Adrenal gland (tissue), 19 donors: ENCODE measurements at places on chromosomes 5 and 9.

DNA sequence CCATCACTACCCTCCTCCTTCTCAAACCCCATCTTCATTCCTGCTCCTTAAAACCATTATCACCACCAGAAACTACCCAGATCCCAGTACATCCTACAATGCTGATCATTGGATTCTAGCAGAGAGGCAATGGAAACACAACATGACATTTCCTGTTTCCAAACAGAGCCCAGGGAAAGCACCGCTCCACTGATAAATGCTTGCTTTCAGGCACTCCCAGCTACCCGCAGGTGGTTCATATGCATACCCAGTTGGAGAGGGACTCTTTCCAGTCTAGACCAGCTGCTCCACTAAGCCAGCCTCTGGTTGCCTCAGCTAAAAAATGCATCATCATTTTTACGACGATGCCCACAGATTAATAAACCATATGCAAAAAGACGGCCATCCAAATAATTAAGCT lies 39.2 kb upstream of the ACO1 start:
- no peak for DNase-seq

GRCh38 chr5:17989567-17990563 lies 355.6 kb downstream of the TAF11L14 start:
- DNase-seq: no peak

DNA sequence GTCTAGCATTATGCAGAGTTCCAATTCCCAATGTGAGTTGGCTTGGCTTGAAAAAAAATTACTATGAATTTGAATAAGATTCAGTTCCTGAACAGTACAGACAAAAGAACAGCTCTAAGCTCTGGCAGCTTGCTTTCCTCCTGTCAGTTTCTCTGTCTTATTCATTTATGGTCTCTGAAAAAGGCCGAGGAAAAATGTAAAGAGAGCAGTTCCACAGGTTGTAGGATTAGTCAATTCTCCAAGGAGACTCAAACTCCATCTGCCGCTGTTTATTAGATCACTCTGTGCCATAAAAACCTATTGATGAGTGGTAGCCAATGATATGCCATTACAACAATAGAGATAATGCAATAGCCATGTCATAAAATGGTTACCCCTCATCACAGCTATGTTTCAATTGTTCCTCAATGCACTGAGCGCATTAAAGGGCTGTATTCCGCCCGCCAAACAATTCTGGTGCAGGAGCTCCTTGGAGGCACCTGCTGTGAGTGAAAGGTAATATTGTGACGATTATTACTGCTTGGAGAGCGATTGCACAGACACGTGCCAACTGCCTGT lies 188.2 kb downstream of the ARRDC3 start:
- no peak for DNase-seq

DNA sequence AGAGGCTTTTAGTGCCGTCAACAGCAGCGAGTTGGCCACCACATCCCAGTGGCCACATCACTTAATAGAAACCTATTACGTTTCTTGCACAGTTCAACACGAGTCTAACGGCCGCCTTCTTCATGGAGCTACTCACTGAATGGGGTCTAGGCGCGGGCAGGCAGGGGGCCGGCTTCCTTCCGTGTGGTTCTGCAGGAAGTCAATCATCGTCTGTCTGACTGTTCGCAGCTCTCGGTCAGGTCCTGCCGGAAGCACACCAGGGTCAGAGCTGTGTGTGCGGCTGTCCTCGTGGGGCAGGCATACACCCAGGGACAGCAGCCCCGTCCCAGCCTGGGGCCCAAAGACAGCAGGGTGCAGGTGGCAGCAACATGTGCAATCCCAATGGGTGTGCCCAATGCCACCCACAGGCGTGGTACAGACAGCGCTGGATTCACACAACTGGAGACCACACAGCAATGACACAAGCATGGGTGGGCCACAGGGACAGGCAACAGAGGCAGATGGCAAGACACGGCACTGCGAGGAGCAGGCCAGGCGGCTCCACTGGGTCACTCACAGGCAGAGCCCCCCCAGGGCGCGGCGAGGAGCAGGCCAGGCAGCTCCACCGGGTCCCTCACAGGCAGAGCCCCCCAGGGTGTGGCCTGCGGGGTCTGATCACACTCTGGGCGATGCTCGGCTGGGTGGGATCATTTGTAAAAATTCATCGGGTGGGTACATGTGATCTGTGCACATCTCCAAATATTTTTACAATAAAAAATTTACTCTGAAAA lies 19.1 kb upstream of the LHX3 start:
- no peak for DNase-seq

DNA sequence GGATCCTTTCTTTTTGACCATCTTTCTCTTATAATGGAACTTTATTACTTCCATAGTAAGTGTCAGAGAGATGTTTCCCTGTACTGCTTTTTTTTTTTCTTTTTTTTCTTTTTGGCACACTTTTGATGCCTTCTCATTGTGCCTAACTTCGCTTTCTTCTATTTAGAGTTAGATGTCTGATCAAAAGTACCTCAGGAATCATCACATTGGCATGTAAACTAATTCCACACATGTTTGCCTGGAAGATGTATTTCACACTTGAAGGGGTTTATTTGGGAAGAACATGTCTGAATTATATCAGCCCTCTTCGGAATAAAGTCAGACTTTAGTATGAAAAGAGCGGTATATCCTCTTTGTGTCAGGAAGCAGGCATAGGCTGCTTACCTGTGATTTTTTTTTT lies 35.1 kb downstream of the SMARCA2 start:
- no peak for DNase-seq

DNA sequence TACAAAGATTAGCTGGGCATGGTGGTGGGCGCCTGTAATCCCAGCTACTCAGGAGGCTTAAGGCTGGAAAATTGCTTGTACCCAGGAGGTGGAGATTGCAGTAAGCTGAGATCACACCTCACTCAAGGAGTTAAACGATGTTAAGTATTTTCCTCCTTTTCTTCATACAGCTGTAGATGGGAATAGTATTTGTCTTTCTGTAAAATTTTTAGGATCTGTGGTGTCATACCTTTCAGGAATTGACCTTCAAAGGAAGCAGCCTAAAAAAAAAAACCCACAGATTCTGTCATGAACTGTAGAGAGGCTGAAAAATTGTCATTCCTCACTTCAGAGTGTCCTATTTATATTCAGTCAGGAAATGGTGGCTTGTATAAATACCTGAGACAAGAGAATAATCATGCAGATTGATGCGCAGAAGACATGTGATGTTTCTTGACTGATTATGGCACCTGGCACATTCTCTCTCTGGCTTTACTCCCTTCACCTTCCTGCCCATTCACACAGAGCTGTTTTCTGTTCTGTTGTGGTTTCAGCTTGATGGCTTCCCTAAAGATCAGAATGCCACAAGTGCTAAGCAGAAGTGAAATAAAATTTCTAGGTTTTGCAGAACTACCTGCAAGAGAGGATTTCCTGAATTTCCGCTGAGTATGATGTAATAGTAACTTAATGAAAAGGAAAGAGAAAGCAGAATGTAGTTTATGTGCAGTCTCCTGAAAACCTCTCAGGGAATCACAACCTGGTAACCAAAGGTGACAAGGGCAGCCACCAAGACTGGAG lies 3.8 kb downstream of the IFNA1 start:
- no peak for DNase-seq

- DNase-seq: no peak
Observed at GRCh38 chr9:14903040-14903439, 7.2 kb downstream of the FREM1 start.

GRCh38 chr5:86968301-86968753 lies 299.4 kb upstream of the RASA1 start:
- no peak for DNase-seq

DNA sequence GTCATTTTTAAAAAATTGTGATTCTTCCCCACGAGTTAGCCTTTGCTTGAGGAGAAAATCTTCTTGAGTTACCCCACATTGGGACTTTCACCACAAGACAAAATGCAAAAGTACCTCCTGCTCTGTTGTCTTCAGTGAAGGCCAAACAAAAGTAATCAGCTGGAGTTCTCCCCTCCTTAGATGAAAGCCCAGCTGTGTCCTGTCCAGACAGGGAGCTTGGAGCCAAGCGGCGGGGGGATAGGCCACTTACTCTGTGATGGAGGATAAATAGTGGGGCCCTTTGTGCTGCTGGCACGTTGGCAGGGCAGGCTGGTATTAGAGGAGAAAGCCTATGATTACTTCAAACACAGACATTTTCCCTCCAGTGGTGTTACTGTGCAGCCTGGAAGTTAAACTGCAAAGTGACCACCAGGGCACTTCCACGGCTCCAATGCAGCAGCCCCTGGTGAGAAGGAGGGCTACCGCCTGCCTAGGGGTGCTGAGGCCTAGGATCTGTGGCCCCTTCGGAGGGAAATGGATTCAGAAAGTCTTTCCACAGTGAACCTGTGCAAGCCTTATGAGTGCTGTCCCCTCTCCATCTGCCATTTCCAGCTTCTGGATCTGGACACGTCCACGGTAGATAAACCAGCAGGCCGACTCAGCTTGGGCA lies 155.0 kb downstream of the TMEM167A start:
- DNase-seq: no peak

DNA sequence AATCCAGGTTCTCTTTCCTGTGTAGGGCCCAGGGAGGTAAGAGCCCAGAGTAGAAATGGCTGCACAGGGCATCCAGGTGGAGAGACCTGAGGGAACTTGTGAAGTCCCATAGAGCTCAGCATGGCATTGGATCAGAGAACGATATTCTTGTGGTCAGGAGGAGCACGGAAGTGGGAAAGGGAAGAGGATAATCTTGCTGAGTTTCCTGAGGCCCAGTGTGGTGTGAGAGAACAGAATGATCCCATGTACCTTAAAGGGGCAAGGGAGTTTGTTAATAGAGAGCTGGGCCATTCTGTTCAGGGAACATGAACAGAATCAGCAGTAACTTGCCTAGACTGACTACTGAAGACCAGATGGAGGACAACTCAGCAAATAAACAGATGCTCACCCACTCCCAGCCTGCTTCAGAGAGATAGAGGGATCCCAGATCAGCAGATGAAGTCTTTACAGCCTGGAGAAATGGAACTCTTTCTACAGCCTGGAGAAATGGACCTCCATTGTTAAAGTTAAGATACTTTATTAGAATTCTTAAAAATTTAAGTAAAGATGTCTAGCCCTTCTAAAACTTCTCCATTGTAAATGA lies 119.7 kb upstream of the ELL2 start:
- no peak for DNase-seq

GRCh38 chr9:93589688-93590087 lies 13.3 kb downstream of the PHF2 start:
- peak; percentile 57 for DNase-seq

DNA sequence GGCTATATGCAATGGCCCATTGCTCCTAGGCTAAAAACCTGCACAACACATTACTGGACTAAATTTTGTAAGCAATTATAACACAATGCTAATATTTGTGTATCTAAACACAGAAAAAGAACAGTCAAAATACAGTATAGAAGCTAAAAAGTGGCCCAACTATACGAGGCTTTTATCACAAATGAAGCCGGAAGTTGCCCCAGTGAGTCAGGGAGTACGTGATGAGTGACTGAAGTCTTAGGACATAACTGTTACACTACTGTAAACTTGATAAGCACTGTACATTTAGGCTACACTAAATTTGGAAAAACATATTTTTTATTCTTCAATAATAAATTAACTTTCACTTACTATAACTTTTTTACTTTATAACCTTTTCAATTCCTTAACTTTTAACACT lies 105.2 kb upstream of the PRR16 start:
- no peak for DNase-seq

DNA sequence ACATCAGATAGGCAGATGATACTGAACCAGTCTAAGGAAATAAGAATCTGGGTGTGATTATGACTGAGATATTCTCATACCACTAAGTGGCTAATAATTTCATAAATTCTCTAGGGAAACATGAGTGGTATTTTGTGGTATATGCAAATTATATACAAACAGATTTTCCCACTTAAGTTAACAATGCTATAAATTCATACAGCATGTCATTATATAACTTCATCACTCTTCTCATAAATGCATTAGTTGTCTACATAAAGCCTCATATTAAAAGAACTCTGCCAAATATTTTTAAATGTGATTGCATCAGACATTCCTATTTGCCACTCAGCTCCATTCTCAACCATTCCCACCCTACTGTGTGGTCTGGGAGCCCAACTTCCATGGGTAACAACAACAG lies 226.5 kb downstream of the TLE1 start:
- no peak for DNase-seq
